Lung (tissue), 17 donors: ENCODE measurements at places on chromosomes 11 and 22.

DNA sequence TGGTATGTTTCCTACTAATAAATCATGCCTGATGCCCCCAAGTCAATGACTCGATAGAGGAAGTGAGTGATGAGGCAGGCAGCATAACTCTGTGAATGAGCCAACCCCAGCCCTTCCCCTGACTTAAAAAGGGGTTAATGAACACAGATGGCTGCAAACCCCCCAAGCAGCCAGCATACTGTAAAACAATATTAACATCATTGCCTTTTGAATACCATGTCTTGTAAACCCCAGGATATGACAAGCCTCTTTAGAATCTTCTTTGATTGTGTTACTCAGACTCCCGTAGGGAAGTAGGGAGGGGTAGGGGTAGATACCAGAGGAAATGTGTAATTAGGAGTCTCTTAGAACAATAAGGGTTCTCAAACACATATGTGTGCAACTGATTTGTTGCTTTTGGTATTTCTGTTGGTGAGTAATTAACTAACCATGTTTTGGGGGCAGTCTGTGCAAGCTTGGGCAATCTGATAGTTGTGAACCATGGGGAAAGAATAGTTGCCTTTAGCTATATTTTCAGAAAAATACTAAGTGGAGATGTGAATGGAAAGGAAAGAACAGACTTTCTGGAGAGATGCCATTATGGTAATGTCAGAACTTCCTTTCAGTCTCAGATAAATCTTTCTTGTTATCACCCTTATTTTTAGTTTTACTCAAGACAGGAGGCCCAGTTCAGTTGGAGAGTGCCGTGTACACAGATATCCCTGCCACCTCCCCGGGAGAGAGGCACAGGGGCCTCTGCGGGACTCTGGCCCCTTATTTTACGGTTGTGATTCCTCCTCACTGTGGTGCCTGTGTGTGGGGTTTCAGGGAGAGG, 701.8 kb downstream of the NTM start:
- DNase-seq = peak; percentile 50

DNA sequence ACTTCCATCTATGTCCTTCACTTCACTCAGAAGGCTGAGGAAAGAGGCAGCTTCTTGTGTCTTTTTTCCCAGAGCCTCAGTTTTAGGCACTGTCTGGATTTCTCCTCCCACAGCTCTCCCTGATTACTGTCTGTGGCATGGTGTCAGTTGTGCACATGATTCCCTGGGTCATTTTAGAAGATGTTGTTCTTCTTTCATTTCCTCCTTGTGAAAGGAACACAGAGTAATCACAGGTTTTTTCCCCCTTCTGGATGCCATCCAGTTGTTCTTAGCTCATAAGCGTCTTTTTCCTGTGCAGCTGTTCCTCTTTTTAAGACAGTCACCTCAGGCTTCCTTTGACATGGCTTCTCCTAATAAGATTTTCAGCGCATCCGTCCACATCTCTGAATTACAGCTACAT, 212.2 kb downstream of the FAM181B start:
- DNase-seq = peak; percentile 59

GRCh38 chr11:90321018-90321417, 98.2 kb upstream of the CHORDC1 start:
- DNase-seq = no peak

- DNase-seq = no peak
Measured at GRCh38 chr11:68724293-68724692, 27.0 kb downstream of the TESMIN start.

GRCh38 chr11:1735271-1735670, 15.1 kb downstream of the IFITM10 start:
- DNase-seq = no peak

DNA sequence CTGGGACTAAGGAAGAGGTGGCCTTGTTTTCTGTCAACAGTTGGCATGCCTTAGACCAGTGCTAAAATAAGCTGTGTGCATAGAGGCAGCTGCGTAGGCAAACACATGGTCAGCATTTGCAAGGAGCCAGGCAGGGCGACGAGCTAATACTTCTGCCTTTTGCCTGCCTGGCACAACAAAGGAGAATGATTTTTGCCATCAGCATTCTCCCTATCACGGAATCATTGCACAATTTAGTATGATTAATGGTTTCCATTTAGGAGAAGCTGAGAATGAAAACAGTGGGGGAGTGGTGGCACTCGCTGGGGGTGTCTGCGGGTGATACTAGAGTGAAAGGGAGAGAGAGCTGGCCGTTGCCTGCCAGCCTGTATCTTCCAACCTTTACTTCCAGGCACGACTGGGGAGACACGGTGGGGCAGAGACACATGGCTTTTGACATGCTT, 336.0 kb downstream of the CADM1 start:
- DNase-seq = no peak

DNA sequence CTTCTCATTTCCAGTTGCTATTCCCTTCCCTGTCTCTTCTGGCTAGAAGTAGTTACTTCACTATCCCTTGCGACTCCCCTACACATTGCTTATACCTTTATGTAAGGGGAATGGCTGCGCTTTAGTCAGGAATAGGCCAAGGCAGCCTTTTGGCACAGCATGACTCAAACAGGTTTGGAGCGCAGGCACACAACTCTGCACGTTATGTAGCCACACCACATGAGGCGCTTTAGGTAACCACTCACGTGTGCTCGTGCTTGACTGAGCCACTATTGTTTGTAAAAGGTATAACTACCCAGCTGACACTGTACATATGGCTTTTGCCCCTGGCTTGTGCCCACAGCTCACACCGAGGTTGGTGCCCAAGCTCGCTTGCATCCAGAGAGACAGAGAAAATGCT, 46.7 kb upstream of the LIPT2 start:
- no peak for DNase-seq

DNA sequence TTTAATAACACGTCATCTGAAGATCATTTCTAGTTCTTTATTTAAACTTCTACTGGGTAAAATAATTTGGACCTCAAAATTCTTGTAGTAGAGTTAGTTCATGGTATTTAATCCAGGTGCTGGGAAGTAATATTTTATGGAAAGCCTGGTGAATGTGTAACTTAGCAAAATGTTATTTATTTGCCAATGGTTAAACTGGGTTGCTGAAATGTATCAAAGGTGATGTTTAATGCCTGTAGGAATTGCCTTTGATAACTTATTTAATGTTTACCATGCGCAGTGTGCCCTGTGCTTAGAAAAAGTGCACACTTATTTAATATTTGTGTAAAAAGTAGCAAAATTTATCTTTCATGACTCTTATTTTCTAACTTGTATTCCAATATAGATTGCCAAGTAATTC, 11.2 kb downstream of the OR5M11 start:
- DNase-seq = no peak

- DNase-seq = no peak
Measured at GRCh38 chr22:49129736-49130135, 697.9 kb downstream of the BRD1 start.

- no peak for DNase-seq
Measured at GRCh38 chr22:44520465-44521094, 22.5 kb upstream of the RTL6 start.

DNA sequence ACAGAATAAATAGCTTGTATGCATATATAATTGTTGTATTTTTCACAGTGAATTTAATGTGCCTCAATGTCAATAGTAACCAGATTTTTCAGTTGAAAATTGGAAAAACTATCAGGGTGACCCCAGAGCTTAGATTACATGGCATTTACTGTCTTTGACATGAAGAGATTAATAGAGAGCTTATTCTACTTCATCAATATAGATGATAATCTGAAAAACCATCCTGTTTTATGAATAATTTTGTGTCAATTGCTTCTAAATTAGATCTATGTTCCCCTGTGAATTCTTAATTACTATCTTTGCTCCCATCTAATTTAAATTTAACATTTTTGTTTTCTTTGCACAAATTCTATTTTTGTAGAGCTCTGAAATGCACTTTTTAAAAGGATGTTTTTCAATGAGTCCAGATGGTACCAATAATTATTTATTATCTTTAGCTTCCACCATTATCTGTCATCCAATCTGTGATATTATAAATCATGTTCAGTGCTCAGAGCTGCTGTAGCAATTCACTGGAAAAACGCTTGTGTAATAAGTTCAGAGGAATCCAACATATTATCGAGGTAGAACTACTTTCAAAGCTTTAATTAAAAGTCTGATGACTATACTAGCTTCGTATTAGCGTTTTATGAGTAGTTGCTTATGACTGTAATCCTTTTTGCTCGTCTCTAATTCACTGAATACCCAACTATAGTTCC, 291.4 kb downstream of the JRKL start:
- no peak for DNase-seq

- DNase-seq = peak; percentile 90
Measured at GRCh38 chr11:8720868-8721608, 38.4 kb downstream of the RPL27A start.

DNA sequence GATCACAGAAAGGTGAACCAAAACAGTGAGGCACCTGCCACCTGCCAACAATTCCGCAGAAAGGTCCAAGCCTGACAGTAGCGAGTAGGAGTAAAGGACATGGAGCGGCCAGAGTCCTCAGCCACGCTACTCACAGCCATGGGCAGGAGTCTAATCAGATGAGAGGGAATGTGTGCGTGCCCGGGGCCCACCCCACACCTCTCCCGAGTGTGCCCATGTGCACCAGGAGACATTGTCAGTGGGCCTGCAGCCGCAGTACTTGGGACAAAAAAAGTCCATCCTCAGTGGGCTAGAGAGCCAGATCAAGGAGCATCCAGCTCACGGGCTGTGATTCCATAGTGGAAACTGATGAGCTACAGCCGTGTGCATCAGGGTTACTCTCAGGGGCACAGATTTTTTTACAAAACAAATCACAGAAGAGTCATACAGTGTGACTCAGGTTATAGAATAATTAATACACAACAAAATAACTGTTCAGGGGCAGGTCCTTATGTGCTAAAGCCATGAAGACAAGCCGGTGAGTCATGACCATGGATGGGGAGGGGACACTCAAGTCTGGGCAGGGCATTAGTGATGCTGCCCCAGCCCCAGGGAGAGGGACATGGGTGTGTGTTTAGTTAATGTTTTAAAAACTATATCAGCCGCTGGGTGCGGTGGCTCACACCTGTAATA, 12.0 kb downstream of the SART1 start:
- DNase-seq = no peak

DNA sequence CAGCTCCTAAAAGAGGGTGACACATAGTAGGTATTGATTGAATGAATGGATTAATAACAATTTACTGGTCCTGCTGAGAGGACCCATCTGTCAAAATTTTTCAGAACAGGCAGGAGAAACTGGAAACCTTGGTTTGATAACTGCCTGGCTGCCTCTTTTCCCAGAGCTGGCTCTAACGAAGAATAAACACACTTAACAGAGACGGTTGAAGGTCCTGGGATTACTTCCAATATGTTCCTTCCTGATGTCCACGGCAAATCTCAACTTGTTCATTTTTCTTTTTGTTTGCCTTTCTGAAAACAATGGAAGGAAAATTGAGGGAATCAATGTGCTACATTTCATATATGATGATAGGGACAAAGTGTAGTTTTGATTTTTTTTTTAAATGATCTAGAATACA, 76.5 kb upstream of the SYT13 start:
- DNase-seq = peak; percentile 34

DNA sequence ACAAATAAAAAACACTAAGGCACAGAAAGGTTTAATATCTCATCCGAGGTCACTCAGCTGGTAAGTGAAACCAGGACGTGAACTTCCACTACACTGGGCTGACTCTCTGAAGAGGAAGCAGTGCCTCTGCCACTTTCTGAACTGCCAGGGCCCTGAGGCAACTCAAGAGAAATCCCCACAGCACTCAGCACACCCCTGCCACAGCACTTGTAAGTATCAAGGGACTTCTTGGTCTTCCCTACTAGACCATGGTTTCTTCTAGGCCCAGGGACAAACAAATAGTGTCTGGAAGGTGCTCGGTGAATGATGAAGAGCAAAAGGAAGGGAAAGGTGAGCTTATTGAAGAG, 49.7 kb downstream of the RPL27A start:
- DNase-seq = no peak

DNA sequence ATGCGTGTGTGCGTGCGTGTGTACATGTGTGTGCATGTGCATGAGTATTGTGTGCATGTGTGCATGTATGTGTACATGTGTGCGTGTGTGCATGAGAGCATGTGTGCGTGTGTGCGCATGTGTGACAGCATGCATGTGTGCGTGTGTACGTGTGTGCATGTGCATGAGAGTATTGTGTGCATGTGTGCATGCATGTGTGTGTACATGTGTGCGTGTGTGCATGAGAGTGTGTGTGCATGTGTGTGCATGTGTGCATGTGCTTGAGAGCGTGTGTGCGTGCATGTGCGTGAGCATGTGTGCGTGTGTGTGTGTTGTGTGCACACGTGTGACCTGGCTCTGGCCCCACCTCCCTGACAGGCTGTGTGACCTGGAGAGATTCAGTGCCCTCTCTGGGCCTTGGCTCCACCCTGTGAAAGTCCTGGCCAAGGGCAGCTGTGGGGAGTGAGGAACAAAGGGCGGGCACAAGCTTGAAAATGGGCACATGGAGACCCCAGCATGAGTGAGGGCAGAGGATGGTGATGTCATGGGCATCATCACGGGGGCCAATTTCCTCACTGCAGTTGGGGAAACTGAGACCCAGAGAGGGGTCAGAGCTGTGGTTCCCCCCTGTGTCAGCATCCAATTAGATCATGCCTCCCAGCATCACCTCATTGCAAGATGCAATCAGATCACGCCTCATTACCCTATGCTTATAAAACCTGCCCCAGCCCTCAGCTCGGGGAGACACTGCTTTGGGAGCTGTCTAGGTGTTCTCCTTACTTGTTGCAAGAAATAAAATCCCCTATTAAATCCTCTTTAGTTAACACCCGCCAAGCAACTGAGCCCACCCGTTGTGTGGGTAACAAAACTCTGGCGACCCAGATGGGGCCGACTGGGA, 658 bp downstream of the ACY3 start:
- no peak for DNase-seq

GRCh38 chr22:40487663-40488249, 117.4 kb downstream of the SGSM3 start:
- peak; percentile 44 for DNase-seq

DNA sequence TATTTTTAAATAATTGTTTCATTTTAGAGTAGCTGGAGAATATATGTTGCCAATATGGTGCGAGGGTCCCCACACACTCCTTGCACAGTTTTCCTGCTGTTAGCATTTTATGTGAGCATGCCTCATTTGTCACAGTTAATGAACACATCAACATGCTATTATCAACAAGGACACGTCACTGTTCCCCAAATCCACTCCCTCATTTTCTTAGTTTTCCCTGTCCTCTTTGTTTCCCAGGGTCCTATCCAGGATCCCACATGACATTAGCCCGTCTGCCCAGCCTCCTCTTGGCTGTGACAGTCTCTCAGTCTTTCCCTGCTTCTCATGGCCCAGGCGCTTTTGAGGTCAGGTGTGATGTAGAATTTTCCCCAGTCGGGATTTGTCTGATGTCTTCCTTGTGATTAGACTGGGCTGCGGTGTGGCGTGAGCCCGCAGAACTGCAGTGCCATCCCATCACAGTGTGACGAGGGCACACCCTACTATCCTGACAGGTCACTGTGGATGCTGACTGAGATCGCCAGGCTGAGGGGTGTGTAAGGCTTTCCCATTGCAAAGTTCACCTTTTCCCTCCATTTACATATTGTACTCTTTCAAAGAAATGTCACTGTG, 450.6 kb upstream of the B3GAT1 start:
- no peak for DNase-seq

GRCh38 chr11:77200351-77201268, 72.6 kb downstream of the MYO7A start:
- DNase-seq = no peak
